ENCODE measurements at places on chromosomes 4 and X.

GRCh38 chr4:135359128-135359527 is 1157.5 kb upstream of the PABPC4L start:
- DNase-seq: no peak

GRCh38 chr4:94798808-94799207 is 41.1 kb downstream of the BMPR1B start:
- peak; percentile 83 for DNase-seq

DNA sequence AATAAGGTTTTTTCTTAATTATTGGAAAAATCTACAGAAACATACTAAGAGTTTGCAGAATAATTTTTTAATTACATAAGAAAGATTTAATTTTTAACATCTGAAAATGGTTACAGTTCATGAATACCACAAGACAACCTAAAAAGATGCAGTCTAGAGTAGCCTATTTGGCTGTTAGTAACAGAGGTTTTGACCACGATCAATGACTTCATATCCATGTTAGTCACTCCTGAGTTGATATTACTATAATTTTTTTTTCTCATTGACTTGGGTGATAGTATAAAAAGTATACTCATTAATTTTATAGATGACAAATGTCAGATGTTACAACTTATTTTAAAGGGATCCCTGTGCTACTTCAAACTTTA is 272.5 kb downstream of the DCTD start:
- DNase-seq: no peak

DNA sequence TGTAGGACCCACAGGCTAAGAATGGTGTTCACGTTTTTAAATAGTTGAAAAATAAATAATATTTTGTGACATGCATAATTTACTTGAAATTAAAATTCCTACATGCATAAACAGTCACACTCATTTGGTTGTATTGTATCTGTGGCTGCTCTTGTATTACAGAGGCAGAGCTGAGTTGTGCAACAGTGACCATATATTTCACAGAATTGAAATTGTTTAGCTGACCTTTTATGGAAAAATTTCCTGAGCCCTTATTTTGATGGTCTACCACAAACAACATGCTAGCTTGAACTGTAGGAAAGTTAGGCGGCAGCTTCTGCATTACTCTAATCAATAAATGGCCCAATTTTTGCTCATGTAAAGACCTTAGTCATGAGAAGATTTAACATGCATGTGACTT is 633.4 kb upstream of the AADAT start:
- no peak for DNase-seq

GRCh38 chr4:48193921-48194468 is 59.9 kb upstream of the TXK start:
- no peak for DNase-seq

DNA sequence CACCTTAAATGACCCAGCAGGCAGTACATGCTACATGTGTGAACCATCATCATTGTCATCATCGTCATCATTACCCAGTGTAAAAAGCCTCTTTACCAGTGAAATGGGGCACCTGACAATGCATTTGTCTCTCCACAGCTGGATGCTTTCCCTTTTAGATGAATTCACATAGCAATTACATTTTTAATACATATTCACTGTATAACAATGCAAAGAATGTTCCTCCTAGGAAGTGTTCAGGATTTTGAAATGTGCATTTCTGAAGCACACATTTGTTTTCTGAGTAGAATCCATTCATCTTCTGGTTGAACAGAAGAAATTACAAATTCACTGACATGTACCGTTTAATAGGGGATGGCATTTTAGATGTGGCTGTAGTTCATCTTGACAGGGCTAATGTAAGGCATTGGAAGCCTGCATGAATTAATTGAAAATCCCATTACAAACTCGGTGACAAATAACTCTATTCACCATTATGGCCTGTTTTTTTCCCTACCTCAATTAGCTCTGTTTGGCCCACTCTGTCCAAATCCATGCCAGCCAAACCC is 111.1 kb downstream of the SH3RF1 start:
- peak; percentile 46 for DNase-seq

DNA sequence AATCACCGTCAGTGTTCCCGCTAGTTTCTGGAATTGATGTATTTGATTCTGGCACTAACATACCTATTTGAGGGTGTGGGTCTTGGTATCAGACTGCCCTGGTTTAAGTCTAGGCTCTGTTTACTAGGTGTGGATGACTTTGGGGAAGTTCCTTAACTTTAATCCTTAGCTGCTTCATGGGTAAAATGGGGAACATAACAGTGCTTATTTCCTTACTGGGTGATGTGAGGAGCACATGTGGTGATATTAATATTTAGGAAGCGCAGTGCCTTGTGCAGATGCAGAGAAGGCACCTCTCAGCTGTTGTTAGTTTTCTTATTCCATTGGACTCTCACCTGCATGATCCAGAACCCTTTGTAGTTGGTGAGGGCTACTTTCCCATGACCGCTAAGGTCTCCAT is 17.1 kb downstream of the RNF4 start:
- DNase-seq: no peak

GRCh38 chr4:33751050-33751449 is 2493.3 kb downstream of the ARAP2 start:
- no peak for DNase-seq

DNA sequence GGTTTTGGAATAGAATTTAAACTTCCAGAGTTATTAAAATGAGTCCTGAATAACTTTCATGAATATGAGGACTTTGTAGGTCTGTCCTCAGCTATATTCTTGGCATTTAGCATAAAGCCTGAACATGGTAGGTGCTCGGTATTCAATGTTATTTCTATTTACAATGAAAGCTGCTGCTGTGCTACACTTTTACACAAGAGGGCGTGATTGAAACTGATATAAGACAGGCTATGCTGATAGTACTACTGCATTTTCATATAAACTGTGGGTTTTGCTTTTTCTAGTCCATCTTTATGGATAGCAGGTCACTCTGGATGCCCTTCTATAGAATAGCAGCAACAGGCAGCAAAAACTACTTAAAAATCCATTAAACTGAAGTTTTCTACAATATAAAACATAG is 12.3 kb upstream of the GNPDA2 start:
- peak; percentile 15 for DNase-seq

DNA sequence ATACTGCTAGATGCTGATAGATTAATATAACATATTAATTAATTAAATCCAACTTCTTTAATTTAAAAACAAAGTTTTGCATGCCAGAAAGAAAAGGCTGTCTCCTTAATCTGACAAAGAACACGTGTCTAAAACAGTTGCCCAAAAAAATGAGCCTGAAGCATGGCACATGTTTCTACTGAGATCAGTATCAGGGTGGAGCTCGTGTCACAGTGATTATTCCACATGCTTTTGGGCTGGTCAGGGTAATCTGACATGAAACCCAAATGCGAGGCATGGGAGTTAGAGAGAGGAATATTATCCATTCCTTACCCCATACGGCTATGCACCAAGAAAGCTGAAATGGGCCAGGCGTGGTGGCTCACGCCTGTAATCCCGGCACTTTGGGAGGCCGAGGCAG is 79.4 kb upstream of the ADRA2C start:
- no peak for DNase-seq

GRCh38 chr4:133145758-133146573 is 3.1 kb upstream of the PCDH10 start:
- no peak for DNase-seq

DNA sequence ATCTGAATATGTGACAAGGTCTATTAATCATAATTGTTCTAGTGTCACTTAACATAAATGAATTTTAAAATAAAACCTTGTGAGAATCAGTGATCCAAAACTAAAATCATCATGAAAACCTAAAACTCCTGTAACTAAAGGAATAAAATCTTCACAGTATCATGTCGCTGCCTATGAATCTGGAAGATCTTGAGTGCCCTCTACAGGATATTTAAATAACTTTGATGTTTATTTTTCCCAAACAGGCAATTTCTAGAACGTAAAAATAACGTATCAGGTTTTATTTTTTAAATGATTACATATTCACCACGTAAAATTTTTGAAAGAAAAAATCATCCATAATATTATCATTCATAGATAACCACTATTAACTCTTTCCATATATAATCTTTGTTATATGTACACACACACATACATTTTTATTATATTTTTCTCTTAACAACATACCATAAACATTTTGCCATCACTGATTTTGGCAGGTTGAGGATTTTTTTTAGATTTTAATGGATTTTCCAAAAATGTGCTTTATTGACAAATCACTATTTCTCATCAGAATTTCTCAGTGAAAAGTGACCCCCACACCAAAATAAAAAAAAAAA is 79.6 kb downstream of the COMMD8 start:
- peak; percentile 58 for DNase-seq

DNA sequence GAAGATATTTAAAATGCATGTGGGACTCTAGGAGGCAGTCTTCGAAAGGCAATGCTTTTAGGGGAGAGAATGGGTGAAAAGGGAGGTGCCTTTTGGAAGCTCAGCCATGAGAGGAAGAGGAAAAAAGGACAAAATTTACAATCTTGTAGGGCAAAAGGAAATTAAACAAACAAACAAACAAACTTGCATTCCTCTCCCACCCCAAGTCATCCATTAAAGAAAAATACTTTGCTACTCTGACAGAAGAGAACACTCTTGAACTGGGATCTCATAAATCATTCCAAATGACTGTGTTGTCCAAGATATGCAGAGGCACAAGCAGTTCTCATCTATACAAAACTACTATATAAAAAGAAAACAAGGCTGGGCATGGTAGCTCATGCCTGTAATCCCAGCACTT is 46.7 kb downstream of the HELQ start:
- no peak for DNase-seq

DNA sequence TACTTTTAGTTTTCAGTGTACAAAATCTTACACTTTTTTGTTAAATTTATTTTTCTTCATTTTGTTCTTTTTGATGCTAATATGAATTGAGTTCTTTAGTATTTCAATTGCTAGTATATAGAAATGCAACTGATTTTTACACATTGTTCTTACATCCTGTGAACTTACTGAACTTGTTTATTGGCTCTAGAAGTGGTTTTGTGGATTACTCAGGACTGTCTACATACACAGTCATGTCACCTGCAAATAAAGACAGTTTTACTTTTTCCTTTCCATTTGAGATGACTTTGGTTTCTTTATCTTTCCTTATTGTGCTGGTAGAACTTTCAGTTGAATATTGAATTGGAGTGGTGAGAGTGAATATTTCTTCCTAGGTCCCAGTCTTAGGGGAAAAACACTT is 40.8 kb upstream of the ANXA10 start:
- DNase-seq: no peak

- DNase-seq: no peak
These were observed 33.1 kb upstream of the FGF5 start for GRCh38 chr4:80233390-80233789.

- DNase-seq: no peak
These were observed 102.8 kb downstream of the INPP4B start for GRCh38 chr4:142743121-142743825.

GRCh38 chr4:7546152-7546808 is 111.5 kb upstream of the PSAPL1 start:
- no peak for DNase-seq

DNA sequence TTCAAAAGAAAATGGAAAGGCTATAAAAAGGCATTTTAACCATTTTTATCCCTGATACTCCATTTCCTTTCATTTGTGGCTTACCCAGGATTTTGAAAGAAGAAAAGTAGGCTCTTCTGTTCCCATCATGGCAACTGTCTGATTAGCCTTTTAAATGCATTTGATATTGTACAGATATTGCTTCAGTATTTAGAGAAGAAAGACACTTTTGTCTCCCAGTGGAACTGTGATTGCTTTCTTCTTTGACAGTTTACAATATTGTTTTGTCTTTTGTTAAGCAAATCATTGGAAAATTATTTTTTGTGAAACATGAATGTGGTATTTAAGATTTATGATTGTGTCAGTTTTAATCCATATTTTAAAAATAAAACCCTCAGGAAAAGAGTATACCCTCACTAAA is 297.4 kb upstream of the TACR3 start:
- DNase-seq: no peak

GRCh38 chr4:10917566-10917965 is 233.0 kb upstream of the CLNK start:
- DNase-seq: no peak

DNA sequence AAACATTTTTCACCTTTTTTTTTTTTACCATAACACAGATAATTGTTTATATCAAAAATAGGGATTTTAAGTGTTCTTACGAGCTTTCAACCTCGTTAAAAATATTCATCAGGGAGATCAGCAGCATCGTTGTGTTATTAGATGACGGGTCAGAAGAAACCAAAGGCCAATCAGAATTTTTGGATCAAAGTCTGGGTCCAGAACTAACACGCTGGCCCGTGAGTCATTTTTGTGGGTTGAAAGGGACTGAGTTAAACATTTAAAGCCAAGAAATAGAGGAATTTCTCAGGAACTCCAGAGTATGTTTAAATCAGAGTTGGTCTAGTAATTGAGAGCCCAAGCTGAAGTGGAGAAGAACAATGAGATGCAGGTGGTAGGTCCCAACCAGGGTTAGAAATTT is 170.8 kb downstream of the TLL1 start:
- no peak for DNase-seq

- peak; percentile 47 for DNase-seq
These were observed 409.3 kb upstream of the NWD2 start for GRCh38 chr4:36835246-36835645.

- DNase-seq: no peak
These were observed 61.7 kb downstream of the MAML3 start for GRCh38 chr4:140092094-140092851.

GRCh38 chr4:158500054-158500453 is 21.6 kb upstream of the RXFP1 start:
- no peak for DNase-seq

DNA sequence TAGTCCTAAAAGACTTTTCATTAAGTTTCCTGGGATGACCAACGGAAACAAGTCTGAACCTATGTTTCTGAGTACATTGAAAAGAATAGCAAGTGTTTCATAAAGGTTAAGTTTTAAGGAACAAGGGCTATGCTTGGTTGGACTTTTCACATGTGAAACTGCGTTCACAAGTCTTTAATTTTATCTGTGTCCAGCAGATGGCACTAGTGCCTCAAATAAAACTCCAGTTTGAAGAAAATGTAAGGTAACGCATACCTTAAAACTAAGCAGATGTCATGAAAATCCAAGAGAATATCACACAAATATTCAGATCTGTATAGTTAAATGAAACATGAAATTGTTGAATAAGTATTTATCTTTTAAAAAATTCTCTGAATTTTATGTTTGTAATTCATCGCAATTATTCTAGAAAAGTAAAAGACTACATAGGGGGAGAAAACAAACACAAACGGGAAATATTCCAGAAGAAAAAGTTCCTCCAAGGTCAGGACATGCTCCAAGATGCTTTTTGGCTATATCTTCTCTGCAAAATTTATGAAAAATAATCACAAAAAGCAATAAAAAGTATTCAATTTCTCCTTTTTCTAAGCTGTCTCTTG is 89.6 kb upstream of the MAD2L1 start:
- DNase-seq: peak; percentile 32
